DMS79 treated with DMSO at 0.1 percent for 48 hours (cell line): ENCODE measurements at places on chromosomes 4 and X.
A peak's percentile ranks its signal among the peaks of the same experiment; 100 is the strongest.

DNA sequence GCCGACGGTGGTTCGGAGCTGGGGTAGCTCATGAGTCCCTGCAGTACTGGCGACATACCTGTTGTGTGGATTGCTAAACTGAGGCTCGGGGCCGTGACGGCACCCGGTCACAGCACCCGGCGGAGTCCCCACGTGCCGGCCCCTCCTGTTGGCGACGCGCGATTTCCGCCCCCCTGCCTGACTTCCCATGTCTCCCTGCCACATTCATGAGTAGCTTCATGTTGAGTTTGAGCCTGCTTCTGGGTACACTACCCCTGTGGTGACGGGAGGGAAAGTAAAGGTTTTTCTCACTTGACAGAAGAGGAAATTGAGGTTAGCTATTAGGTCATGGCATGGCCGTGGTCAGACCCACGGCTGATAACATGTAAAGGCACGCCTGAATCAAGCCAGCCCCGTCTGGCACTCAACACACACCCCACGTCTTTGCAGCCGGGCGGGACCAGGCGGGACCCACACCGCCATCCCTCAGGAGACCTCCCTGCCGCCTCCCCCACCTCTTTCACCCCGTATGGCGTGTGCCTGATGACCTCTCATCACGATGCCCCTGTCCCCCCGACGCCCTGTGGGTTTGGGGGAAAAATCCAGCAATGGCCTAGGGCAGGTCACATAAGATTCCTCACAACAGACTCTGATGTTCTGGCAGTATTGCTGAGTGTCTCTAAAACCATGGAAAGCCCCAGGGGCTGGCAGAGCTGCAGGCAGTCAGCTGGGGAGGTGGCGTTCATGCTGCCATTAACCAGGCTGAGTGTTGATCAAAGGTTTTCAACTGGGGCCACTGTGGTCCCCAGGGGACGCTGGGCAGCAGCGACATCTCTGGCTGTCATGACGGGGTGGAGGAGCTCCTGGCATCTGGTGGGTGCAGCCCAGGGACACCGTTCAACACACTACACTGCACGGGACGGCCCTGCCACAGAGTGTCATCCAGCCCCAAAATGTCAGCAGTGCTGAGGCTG, 29.2 kb downstream of the P2RY8 start:
- no peak for DNase-seq

GRCh38 chrX:77444545-77444944, 2.6 kb upstream of the FGF16 start:
- no peak for DNase-seq

- DNase-seq = no peak
Measured at GRCh38 chrX:73478961-73479360, 32.1 kb downstream of the CDX4 start.

- no peak for DNase-seq
Measured at GRCh38 chr4:97525236-97525635, 618.0 kb downstream of the STPG2 start.

GRCh38 chrX:119015407-119016237, 41.2 kb downstream of the LONRF3 start:
- no peak for DNase-seq

DNA sequence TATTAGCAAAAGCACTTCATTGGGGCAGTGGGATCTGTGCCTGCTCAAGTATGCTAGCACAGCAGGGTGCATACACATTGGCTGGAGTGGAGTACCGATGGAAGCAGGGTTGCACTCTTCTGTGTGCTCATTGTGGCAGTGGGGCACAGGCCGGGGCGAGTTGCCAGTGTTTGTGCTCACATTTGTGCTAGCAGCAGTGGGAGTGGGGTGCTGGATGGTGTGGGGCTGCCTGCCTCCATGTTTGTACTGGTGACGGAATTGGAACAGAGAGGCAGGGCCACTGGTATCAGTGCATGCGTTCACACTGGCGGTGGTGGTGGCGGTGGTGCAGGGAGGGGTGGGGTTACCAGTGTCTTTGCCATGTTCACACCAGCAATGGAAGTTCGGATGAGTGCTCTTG, 138.0 kb downstream of the POU4F2 start:
- DNase-seq = no peak

DNA sequence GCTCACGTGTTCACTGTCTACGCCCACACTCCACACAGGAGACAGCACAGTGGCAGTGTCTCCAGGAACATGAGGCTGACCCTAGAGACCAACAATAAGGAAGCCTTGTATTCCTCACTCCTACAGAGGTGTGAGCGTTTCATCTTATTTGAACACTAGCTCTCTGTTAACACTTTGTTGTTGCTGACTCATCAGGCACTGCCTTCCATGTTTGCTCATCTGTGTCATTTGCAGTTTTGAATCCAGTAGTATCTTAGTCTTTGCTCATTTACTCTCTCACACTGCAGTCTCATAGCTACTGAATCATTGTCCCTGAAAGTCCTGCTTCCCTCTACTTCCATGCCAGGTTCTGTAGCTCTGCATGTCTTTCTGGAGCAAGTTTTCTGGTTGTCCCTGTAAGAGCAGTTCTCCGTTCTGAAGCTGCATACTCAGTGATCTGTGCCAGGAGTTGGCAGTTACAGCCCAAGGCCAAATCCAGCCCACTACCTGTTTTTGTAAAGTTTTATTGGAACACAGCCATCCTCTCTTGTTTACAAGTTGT, 80.3 kb upstream of the DCLK2 start:
- peak; percentile 65 for DNase-seq

- peak; percentile 43 for DNase-seq
Measured at GRCh38 chrX:72340626-72341025, 34.9 kb upstream of the CITED1 start.

- DNase-seq = no peak
Measured at GRCh38 chr4:75821966-75822365, 80.3 kb downstream of the PPEF2 start.

GRCh38 chr4:15005474-15006115, 3.3 kb downstream of the CPEB2 start:
- no peak for DNase-seq

- DNase-seq = no peak
Measured at GRCh38 chrX:69028761-69029120, 136.5 kb downstream of the PJA1 start.

GRCh38 chr4:13202701-13203100, 281.4 kb downstream of the RAB28 start:
- DNase-seq = no peak

DNA sequence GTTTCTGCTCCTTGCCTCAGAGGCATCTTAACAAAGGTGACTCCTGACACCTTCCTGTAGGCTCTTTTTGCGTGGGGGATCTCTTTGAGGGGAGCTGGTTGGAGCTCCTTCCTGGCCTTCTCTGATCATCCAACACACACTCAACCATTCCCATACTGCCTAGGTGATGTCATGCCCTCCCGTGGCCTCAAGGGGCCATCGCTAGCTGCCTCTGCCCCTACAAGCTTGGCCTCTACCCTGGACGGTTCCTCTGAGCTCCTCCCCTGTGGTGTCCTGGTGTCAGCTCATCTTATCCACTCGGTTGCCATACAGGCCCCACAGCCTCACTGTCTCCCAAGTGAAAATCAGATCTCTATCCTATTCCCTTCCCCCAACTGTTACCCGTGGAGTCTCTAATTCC, 13.7 kb upstream of the ZNF185 start:
- DNase-seq = no peak

GRCh38 chr4:105225500-105225899, 78.8 kb downstream of the TET2 start:
- DNase-seq = no peak

DNA sequence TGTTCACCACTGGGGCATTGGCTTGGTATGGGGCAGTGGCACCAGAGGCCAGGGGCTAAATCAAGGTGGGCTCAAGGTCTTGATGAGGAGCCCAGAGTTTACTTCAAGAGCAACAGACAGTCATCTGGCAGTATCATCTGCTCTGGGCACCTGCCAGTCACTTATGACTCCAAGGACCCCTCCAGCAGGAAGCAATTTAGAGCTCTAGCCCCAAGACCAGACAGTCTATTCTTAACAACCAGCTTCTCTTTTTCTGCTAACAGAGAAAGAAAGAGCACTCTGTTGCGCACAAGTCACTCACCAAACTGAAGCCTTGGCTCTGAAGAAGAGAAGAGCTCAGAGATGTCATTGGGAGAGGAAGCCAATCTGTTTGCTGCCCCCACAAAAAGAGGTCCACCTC, 309.2 kb downstream of the HS3ST1 start:
- DNase-seq = no peak

- no peak for DNase-seq
Measured at GRCh38 chr4:171067422-171067821, 745.8 kb upstream of the GALNTL6 start.

GRCh38 chr4:3148926-3149325, 74.4 kb downstream of the HTT start:
- no peak for DNase-seq

GRCh38 chrX:155962906-155963305, 34.6 kb upstream of the IL9R start:
- no peak for DNase-seq

- no peak for DNase-seq
Measured at GRCh38 chr4:1044469-1045192, 33.2 kb downstream of the FGFRL1 start.

- no peak for DNase-seq
Measured at GRCh38 chr4:11138964-11139363, 289.7 kb downstream of the HS3ST1 start.

DNA sequence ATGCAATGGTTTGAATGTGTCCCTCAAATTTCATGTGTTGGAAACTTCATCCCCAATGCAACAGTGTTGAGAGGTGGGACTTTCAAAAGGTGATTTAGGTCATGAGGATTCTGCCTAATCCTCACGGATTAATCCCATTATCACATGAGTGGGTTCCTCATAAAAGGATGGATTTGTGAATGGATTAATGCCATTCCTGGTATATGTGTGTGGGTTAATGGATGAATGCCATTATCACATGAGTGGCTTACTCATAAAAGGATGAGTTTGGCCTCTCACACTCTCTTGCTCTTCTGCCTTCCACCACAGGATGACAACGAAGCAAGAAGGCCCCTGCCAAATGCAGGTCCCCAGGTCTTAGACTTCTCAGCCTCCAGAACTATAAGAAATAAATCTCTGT, 30.5 kb upstream of the NEUROG2 start:
- no peak for DNase-seq

DNA sequence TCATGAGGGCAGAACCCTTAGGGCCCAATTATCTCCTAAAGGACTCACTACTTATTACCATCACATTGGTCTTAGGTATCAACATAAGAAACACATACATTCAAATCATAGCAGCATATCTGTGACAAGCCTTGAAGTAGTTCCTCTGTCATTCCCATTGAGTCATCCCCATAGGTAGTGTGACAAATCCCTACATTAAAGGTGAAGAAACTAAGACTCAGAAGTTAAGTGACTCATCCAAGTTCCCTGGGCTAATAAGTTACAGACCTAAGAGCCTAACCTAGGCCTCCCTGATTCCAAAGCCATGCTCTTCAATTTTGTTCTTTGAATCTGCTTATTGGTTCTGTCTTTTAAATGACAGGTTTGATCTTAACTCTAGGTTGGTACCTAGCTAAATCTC, 58.2 kb downstream of the CD38 start:
- no peak for DNase-seq

GRCh38 chr4:2339458-2340271, 77.8 kb upstream of the MXD4 start:
- DNase-seq = no peak

DNA sequence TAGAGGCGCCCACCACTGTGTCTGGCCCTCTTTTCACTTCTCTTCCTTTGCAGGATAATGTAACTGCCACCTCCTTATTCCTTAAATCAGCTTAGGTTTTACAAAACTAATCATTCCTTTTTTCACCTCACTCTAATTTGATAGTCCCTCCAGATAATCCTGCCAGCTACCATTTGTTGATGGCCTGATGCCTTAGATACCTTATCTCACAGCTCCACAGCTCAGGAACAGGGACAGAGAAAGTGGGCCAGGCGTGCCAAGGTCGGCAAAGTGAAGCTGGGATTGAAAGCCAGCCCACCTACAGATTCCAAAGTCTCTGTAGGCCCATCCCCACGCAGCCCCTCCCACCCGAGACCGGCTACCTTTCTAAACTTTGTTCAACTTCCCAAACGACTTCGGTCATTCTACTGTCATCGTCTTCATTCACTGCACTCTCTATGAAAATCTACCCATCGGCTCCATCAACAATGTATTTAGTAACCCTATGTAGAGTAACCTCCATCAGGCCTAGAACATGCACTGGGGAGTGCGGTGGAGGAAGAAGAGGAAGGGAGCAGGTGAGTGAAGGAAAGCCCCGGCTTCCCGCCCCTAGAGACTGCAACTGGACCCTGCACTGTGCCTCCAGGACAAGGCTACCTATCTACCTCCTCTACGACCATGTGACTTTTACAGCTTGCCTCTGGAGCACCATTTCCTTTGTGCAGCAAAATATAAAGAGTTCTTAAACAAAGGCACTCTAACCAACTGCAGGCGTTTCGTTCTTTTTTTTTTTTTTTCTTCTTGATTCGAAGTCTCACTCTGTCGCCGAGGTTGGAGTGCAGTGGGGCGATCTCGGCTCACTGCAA, 1.5 kb downstream of the CASP6 start:
- DNase-seq = peak; percentile 31

- no peak for DNase-seq
Measured at GRCh38 chr4:4680758-4681157, 138.9 kb upstream of the STX18 start.

- peak; percentile 62 for DNase-seq
Measured at GRCh38 chr4:153082322-153083301, 121.6 kb upstream of the TRIM2 start.

- DNase-seq = no peak
Measured at GRCh38 chrX:40158036-40158706, 60.4 kb upstream of the BCOR start.

GRCh38 chrX:150446151-150446550, 83.0 kb downstream of the MAMLD1 start:
- no peak for DNase-seq

DNA sequence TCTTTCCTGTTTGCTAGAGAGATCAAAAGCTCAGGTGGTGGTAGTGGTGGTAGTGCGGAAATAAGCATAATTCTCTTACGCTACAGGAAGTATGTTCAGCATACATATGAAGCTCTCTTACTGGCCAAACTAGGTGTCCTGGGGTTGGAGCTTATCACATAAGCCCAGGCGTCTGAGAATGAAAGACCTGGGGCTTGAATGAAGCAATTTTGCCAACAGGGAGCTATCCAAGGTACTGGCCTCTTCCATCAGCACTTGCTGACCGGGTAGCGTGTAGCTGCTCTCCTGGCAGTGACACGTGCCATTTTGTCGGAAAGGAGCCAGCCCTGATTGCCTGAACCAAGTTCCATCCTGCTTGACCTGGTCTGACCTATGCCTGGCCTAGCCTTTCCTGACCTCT, 65.9 kb upstream of the HPF1 start:
- DNase-seq = no peak

GRCh38 chr4:15020502-15021286, 18.4 kb downstream of the CPEB2 start:
- DNase-seq = no peak

GRCh38 chr4:47510506-47511143, 25.6 kb downstream of the ATP10D start:
- DNase-seq = no peak

- DNase-seq = no peak
Measured at GRCh38 chrX:47958761-47959342, 44.9 kb downstream of the ZNF182 start.

GRCh38 chr4:76614589-76614988, 179.6 kb downstream of the SHROOM3 start:
- no peak for DNase-seq

GRCh38 chrX:150935467-150935866, 37.0 kb upstream of the CD99L2 start:
- peak; percentile 6 for DNase-seq

- no peak for DNase-seq
Measured at GRCh38 chr4:5403746-5404497, 304.4 kb downstream of the EVC2 start.

- DNase-seq = no peak
Measured at GRCh38 chr4:100486496-100486895, 31.3 kb downstream of the EMCN start.
